ENCODE measurements at places on chromosomes 2 and 18.

GRCh38 chr2:163856941-163857340 is 121.1 kb upstream of the FIGN start:
- no peak for DNase-seq

DNA sequence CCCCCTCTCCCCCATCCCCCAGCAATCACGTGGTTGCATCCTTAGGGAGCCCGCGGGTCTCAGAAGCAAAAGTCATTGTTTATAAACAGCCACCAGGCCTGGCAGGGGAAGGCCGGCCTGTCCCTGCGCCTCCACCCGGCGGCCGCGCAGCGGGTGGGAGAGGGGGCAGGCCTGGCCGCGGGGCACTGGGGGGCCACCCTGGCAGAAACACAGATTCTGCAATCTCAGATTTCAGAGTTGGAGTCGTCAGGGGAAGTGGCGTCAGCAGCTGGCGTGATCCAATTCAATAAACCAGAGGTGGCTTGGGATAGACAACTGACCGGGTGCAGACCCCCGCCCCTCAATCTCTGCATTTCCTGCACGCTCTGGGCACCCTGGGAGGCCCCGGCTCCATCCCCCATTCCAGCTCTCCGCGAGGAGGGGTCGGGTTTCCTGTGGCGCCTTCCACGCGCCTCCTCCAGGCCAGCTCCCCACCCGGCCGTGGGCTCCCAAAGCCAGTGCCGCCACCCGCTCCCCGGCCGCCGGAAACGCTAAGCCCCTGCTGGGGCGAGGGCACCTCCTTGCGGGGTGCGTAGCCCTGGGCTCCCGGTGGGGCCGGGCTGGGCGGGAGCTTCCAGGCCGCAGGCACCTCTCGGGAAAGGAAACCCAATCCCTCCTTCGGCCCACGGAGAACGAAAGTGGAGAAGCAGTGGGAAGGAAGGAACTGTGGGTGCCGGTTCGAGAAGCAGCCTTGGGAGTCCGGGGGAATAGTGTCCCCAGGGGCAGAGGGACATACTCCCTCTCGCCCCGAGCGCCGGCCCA is 1.1 kb downstream of the BIN1 start:
- DNase-seq: no peak

GRCh38 chr2:163469561-163469962 is 266.2 kb downstream of the FIGN start:
- DNase-seq: no peak

DNA sequence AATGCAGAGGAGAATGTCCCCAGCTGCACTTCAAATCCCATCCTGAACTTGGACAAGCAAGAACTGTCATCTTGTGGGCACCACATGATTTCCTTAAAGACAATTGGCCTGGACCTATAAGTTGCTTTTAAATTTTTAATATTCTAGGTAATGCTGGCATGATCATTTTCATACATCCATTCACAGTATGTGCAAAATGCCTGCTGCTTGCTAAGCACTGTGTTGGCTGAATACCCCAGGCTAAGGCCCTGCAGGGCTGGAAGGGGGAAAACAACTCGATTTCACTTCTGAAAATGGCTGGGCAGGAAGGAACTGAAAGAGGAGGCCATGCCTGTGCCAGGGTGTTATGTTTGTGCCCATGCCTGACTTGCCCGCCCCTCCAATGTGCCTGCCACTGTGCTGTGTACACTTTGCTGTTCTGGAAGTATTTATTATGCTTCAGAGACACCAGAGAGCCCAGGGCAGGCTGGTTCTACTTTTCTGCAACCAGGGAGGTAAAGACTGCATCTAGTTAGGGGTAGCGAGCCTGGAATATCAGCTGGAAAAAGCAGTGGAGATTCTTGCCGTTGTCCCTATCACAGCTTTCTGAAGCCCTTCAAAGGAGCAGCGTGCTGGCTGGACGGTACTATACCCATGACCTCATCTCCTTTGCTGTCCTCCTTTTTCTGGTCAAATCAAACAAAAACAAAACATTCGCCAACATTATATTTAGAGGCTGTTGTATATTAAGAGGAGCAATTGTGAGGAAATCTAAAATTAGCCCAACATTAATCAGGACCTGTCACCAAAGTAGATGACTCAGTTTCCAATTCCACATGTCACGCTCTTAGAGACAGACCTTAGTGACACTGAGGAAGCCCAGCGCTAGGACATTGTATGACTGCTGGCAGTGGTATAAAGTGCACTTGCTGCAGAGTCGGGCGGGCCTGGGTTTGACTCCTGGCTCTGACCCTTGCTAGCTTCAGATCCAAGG is 158.1 kb downstream of the DDX1 start:
- no peak for DNase-seq

- no peak for DNase-seq
Observed at GRCh38 chr2:48328942-48329723, 200.8 kb upstream of the STON1 start.

- no peak for DNase-seq
Observed at GRCh38 chr2:129762386-129763189, 216.9 kb upstream of the RAB6C start.
